Effector memory CD4-positive, alpha-beta T cell (primary cell): ENCODE measurements at places on chromosomes 6 and 20.

GRCh38 chr6:9332241-9332780 lies 897.0 kb upstream of the SLC35B3 start:
- DNase-seq: no peak

DNA sequence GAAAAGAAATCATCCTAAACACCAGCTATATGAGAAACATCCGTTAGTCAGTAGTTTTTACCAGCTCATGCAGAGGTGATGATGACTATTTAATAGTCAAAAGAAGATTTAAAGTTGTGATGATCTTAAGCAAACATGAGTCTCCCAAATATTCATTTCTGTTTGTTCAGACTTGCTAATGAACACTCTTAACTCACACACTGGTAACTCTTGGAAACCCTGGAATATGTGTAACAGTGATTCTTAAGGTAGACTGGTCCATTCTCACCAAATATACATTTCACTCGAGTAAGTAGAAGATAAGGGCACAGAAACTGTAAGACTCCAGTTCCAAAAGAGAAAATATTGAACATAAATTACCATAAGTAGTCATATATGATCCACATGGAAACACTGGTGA lies 29.1 kb downstream of the RSPO3 start:
- no peak for DNase-seq

DNA sequence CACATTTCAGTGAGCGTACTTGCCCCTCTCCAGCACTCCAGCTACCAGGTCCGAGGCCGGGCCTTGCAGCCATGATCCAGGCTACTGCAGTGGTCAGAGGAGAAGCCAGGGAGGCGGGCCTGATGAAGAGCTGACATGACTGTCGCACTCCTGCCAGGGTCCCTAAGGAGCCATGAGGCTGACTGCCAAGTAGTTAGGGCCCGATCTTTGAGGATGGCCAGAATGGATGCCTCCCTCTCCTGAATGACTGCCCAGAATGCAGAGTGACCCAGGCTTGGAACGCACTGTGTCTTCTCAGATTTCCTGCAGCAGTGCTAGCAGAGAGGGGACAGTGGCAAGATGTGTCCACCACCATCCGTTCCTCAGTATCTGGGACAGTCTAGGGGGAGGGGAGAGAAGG lies 24.7 kb upstream of the LRFN2 start:
- no peak for DNase-seq

DNA sequence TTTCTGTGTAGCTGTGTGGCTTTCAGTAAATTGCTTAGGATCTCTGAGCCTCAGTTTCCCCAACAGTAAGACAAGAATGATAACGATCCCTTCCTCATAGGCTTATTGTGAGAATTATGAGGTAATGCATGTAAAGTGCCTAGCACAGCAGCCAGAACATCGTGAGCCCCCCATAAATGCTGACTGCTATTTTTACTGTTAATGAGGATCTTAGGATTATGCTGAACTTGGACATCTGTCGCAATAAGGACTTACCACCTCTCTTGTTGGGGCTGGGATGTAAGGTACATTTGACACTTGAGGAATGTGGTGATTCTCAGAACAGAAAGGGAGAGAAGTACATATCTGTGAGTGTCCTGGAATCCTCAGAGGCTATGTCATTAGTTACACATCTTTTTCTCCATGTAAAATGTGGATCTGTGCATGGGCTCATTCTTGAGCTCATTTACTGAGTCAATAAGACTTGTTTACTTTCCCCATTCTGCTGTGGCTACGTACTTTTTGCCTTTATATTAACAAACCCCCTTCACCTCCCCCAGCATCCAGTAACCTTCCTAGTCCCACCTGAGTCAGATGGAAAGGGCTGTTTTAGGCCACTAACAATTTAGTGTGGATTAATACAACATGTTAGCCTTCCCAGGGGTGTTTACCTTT lies 64.4 kb upstream of the PLEKHG1 start:
- DNase-seq: no peak

DNA sequence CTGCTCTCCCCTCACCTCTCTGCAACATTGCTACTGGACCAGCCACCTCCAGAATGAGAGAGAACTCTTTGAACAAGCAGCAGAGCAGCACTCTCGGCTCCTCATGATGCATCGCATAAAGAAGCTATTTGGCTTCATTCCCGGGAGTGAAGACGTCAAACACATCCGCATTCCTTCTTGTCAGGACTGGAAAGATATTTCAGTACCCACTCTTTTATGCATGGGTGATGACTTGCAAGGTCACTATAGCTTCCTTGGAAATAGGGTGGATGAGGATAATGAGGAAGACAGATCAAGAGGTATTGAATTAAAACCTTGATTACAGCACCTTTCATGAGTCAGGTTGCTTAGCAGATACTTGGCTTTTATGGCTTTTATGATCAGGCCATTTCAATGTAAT lies 4.3 kb downstream of the CALHM4 start:
- DNase-seq: no peak
